ENCODE measurements at places on chromosomes 4 and X. TPM values are rescaled to one million over a fixed set of nuclear protein-coding genes. Genes with fewer than 3 reads are reported as not detected.

DNA sequence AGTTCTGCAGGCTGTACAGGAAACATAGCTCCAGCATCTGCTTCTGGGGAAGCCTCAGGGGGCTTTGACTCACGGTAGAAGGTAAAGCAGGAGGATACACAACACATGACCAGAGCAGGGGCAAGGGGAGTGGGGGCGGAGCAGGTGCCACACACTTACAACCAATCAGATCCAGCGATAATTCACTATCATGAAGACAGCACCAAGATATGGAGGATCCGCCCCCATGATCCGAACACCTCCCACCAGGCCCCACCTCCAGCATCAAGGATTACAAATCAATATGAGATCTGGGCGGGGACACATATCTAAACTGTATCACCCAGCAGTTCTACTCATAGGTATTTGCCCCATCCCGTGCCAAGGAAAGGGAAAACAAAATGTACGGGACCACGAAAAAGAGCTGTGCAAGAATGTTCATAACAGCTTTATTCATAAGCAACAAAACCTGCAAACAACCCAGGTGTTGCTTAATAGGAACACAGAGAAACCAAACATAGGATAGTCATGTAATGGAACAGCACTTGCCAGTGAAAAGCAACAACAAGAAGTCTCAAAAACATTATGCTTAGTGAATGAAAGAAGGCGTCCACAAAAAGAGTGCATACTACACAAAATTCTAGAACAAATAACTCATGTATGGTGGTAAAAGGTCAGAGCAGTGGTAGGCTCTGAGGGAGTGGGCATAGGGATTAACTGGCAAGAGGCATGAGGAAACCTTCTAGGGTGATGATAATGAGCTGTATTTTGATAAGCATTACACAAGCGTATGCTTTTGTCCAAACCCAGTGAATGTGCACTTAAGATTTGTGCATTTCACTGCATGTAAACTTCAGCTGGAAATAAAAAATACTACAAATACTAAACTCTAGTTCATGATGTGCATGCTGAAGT is 130.9 kb upstream of the FAM9B start:
- no peak for DNase-seq

- no peak for DNase-seq
Observed at GRCh38 chr4:184400375-184400870, 73.9 kb downstream of the IRF2 start.

DNA sequence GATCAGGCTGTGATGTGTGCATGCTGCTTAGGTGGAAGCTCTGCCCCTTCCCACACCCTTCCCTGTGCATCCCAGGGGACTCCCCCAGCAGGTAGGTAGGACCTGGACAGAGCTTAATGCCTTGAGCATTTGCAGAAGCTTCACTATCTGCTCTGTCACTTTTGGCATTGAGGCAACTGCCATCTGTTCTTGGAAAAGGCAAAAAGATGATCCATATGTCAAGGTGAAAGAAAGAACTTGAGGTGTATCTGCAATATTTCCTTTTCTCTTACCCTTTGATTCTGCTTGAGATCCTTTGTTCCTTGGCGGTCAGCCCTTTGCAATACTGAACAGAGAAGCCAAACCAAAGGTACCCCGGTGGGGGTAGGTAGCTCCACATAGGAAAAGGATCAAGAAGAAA is 37.1 kb upstream of the TBC1D9 start:
- no peak for DNase-seq

- DNase-seq: no peak
Observed at GRCh38 chr4:113745711-113746110, 15.8 kb downstream of the CAMK2D start.

GRCh38 chr4:87410157-87410556 is 12.2 kb upstream of the NUDT9 start:
- no peak for DNase-seq

Gene BCLAF3
- total RNA-seq: 4.4 TPM

Data from CD8-positive, alpha-beta T cell (primary cell).